ENCODE measurements at places on chromosomes 5 and 9.
A peak's percentile ranks its signal among the peaks of the same experiment; 100 is the strongest.

DNA sequence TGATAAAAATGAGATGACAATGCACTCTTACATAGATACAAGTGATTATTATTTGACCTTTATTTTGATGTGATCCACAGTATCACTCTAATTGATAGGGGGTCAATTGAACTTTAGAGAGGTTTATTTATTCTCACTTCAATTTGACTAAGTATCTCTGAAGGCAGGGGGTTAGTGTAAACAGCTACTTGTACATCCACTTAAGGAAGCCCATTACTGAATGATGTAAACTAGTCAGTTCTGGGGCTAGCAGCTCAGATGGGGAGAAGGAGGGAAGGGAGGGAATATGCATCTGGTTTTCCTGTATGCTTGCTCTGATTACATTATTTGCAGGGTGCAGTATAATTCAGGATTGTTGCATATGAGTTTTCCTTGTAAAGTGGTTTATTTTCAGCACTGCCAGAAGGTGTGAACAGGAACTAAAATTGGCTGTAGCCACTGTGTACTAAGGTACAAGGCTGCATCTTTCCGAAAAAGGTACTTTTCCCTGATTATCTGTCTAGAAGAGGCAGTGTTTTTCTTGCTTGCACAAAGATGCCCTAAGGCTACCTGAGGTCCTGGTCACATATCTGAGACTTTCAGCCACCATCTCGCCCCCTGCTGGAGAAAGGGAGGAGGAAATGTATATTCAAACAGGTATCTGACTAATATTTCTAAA, 51.2 kb downstream of the MRPS27 start:
- DNase-seq: peak; percentile 57

DNA sequence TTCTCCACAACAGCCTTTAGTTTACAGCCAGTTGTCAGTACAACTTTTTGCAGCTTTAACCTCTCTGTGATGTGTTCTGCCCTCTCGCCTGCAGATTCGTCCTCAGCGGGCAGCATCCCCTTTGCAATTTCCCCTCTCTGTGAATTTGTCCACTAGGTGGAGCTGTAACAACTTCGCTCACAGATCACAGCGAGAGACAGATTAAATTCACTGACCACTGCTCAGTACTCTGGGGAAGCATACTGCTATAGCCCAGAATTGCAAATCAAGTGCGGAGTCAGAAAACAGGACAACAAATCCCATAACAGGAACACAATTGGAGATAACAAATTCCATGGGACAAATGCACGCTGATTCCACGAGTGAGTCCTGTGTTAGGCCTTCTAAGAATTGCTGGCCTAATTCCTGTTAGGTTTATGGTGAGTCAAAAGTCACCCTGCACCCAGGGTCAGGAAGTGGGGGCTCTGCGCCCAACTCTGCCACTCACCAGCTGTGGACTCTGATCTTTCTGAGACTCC, 2124.9 kb downstream of the MAT2B start:
- peak; percentile 12 for DNase-seq

DNA sequence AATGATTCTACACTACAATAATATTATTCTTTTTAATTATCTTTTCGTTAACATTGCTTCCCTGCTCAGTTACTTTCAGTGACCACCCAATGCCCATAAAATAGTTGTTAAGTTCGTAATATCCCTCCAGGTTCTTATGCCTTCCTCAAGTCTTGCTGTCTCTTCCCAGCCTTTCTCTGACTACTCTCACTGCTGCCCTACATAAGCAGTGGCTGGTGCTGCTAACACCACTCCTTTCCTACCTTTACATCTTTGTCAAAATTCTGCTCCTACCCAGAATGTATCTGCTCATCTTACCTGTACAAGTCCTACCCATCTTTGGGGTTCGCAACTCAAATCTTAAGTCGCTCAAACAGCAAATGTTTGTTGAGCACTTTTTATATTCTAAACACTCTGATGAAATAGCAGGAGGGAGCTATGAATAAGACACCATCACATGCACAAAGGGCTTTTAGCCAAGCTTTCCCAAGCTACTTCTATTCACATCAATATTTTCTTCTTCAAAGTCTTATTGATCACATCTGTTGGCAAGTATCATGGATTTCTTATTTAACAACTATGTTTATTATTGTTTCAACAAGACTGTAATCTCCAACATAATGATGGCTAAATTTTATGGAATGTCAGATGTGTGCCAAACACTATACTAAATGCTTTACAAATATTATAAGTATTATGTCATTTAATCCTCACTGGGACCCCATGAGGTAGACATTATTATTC, 29.5 kb downstream of the SLC25A46 start:
- no peak for DNase-seq

DNA sequence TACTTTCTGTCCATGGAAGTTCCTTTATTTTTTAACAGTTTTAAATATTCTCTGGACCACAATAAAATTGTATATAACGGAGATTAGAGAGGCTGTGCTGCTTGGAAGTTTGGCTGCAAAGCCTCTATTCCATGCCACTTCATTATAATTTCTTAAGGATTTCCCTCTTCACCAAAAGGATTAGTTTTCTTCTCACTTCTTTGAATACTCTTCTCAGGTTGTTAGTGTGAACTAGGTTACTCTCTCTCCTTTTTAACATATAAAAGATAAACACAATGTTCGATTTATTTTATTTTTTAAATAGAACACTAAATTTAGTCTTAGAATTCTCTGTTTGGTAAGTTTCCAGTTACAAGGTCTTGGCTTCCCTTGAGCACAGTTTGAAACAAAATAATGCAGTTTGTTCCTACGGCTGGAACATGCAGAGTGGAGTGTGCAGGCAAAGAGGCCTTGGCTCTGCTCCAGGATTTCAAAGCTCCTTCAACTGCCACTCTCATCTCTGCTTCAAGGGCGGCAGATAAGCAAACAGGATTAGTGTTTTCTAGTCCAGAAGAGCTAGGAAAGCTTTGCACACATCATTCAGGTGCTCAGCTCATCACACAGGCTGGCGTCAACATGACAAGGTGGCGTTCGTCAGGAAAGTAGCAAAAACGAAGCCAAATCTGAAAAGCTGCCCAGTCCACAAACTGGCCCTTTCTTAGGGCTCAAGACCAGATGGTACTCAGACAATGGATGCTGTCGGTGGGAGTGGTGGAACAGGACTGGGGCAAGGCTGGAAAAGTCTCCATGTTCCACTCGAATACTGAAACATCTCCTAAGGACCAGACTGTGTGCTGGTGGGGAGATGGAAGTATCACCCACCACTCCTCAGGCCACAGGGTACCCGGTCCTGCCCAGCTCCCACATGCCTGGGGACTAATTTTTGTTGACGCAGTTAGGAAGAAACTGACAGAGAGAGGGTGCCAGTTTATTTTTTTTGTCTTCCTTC, 286.6 kb downstream of the CRB2 start:
- no peak for DNase-seq
